ENCODE measurements at places on chromosomes 3 and 15.

DNA sequence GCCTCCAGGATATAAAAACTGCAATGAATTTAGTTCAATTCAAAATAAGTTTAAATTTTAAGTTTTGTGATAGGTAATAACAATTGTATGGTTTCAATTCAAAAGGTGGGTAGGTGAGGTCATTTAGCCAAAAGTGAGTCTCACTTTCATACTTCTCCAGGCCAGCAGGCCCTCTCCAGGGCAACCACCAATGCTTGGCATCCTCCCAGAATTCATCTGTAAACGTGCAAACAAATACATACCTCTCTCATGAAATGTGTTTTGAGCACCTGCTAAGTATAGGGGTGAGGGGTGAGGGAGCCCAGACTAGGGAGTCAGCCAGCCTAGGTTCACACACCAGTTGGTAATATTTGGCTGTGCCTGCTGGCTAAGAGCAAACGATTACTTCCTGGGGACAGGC is 22.0 kb upstream of the RBSN start:
- no peak for DNase-seq

- no peak for DNase-seq
Measured at GRCh38 chr15:31485431-31485830, 158.8 kb downstream of the KLF13 start.

DNA sequence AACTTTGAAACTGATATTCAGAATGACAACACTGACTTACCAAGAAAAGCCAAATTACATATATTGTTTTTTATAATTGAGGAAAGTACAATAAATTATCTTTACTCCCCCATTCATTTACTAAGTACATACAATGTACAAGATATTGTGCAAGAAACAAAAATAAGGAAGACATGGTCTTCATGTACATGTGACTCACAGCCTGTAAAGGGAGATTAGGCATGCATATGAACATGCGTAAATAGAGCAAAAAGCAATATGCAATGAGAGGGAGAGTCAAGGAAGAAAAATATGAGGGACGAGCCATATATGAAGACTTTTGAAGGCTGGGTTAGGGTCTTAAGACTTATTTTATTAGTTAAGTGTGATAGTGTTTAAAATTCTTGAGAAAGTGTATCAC is 258.4 kb downstream of the GBE1 start:
- DNase-seq: no peak

GRCh38 chr15:98667521-98668179 is 19.3 kb downstream of the IGF1R start:
- DNase-seq: no peak

DNA sequence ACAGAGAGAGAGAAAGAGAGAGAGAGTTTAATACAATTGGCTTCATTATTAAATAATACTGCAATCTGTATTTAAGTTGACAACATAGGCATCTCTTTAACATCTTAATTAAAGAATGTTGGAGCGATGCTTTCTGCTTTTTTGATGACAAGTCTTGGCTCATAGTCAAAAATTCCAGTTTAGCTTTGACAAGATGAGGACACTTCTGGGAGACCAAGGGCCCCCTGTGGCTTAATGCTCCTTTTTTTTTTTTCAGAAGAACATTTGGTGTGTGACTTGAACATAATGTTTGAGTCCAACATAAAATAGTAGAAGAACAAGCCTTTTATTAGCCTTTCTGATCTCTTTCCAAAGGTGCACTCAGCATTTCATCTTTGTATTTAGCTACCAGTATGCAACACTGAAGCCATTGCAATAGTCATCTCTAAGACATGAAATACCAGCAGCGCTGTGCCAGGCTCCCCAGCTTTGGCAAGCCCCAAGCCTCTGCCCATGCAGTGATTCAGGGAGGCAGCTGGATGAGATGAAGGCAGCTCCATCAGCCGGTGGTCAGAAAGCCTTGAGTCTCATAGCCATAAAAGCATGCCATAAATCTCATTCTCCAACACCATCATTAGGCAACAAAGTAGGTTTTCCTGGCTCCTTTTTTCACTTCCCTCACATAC is 349.4 kb upstream of the SEMA6D start:
- DNase-seq: no peak

- DNase-seq: no peak
Measured at GRCh38 chr3:171121801-171122200, 95.3 kb upstream of the SLC2A2 start.

DNA sequence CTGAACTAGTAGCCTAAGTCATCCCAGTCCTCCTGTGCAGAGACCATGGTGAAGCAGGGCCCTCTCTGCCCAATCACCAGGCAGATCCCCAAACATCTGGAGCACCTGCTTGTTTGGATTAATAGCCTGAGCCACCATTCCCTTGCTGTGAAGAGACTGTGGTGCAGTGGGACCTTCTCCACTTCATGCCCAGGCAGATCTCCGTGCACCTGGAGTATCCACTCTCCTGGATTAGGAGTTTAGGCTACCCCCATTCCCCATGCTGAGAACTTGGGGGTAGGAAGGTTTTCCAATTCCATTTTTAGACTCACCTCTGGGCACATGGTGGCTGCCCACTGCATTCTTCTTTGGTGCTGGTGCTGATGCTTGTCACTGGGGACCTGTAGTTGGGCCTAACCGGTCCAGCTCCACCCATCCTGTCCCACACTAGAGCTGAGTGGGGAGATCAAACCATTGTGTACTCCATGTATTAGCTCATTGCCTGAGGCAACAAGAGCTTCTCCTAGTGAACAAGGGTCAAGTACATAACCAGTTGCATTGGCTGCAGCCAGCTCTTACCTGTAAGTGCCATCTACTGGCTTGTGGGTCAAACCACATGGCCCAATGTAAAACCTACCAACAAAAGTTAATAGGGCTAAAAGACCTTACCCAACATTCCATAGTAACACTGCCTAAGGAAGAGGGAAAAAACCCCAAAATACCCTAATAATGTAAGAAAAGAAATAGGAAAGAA is 382.5 kb upstream of the CBLB start:
- DNase-seq: no peak

GRCh38 chr15:56484287-56484686 is 19.4 kb upstream of the MNS1 start:
- no peak for DNase-seq

- DNase-seq: no peak
Measured at GRCh38 chr15:62569460-62570404, 404.6 kb upstream of the C2CD4B start.

DNA sequence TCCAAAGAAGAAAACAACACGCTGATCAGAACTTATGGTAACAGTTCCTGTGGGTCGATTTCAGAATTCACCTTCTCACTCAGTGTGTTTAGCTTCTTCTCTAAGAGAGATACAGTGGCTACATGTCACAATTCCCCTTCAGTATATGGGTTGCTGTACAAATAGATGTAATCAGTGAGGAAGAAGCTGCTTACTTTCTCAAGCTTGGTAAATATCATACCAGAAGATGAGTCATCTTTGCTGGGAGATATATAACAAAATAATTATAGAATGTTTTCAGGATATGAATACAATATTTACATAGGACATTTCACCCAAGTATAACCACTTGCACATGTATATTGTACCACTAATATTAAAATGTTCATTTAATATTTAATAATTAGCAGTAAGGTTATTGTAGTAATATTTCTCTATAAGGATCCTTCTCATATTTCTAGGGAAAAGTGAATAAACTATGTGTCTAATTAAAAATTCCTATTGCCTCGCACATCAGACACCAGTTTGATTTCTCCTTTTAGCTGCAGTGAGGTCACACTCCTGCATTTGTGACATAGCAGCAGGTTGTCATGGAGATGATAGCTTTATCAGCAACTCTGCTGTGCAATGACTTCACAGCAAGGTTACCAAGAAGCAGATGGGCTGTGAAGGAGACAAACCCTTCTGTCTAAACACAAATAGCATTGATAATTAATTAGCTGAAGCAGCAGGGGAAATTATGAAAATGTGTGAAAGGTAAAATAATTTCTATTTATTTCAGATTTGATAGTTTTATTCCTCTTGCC is 211.4 kb downstream of the TUSC7 start:
- no peak for DNase-seq

DNA sequence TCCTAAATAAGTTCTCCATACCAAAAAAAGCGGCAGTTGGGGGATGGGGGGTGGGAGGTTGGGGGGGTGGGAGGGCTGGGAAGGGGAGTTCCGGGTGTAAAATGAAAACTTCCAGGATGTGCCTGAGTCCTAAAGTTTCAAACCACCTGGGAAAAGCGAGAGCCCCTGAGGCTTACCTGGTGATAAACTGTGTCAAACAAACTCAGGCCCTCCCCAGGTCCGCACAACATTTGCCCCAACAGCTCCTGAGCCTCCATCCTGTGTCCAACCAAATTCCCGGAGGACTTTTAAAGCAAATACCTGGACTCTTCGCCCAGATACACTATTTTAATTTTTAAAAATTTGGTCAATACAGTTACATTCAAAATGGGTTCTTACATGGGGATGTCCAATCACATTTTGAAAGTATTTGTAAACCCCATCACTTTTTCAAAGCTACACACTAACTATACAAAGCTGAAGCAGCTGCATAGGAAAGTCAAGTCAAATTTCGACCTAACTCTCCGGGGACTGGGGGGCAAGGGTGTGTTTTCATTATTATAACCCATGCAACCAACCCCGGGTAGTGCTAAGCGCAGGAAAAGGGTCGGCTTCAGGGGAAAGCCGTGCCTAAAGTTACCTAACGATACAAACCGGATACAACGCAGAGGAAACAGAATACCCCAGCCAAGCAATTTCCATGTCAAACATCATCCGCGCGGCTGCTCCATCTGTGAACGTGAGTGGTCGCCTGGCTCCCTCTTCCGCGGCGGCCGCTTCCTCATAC is 685 bp upstream of the FOXB1 start:
- no peak for DNase-seq

DNA sequence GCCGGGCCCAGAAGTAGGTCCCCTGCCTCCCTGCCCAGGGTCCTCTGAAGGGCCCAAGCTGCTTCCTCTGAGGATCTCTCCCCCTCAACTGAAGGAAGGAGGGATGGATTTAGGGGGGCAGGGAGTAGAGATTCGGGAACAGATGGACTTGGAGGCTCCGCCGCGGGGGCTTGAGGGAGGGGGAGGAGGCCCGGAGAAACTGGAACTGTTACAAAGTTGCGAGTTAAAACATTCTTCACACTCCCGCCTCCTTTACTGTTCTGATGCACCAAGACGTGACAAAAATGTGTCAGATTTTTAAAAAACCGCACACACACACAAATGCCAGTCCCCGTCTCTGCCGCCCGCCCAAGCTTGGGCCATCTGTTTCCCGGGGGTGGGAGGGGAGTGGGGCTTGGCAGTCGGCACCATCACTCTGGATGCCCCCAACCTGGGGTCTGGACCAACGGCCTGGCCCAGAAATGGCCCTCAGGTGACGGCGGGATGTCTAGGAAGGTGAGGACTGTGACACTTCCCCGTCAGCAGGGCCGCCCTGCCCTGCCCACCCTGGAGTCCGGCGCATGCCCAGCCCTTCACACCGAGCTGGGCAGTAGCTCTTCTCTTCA is 25.0 kb upstream of the LINGO1 start:
- no peak for DNase-seq

DNA sequence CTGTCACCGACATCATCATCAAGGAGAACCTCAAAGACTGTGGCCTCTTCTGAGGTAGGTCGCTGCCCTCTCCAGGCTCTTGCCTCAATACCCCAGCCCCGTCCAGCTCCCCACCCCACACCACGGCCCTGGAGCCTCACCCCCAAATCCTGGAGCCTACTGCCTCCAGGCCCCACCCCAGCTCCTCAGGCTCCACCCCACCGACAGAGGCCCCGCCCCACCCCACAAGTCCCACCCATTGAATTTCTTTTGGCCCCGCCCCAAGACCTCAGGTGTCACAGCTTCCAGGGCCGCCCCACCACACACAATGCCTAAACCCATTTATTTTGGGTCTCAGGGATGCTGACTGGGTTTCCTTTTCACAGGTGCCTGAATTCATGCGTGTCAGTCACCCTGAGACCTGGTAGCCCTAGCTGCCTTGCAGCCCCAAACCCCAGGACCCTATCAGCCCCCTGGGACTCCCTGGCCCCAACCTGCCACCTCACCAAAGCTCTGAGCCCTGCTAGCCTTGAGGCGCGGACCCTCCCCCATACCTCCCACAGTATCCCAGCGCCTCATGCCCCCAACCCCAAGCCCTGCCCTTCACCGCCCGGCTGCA is 3.6 kb downstream of the GNAT1 start:
- peak; percentile 38 for DNase-seq

- no peak for DNase-seq
Measured at GRCh38 chr15:91981821-91982800, 128.6 kb downstream of the SLCO3A1 start.

- no peak for DNase-seq
Measured at GRCh38 chr3:129461022-129461421, 21.0 kb downstream of the IFT122 start.

- DNase-seq: no peak
Measured at GRCh38 chr3:190494907-190495306, 19.0 kb upstream of the IL1RAP start.

DNA sequence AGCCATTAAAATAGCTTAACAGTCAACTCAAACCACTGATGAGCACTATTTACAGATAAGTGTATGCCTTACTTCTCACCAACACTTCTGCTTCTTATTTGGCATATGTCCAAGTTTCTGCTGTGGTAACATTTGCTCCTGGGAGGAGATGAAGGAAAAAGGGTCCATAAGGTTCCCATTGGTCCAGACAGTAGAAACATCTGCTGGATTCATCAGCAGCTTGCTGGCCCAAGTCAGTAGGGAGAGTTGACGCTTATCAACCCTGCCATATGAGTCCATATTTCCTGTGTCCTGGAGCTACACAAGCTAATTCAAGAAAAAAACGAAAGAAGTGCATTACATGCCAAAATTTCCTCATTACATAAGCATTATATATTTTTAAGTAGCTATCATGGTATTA is 824.5 kb downstream of the CADM2 start:
- no peak for DNase-seq

- peak; percentile 42 for DNase-seq
Measured at GRCh38 chr3:32297366-32297765, 58.9 kb downstream of the CMTM8 start.

- no peak for DNase-seq
Measured at GRCh38 chr15:86488046-86488445, 408.4 kb downstream of the AGBL1 start.

- no peak for DNase-seq
Measured at GRCh38 chr15:34795267-34796081, at the start of gene ACTC1. ACTC1 (minus strand) TSS chr15:34795549; CDS start chr15:34794808, 741 bp downstream.
